ENCODE measurements at places on chromosomes 7 and 10. TPM values are rescaled to one million over a fixed set of nuclear protein-coding genes. Genes with fewer than 3 reads are reported as not detected.

GTPBP4 gene
- total RNA-seq = 53.5 TPM

PKD2L1 gene
- 0.16 TPM for total RNA-seq

PFKP gene
- total RNA-seq = 67.8 TPM

MOGAT3 gene
- total RNA-seq = not detected

EIF5AL1 gene
- total RNA-seq = 0.94 TPM

GIMAP7 gene
- total RNA-seq = 24.5 TPM

NKX2-3 gene
- total RNA-seq = not detected

PTPRZ1 gene
- total RNA-seq = 0.26 TPM

MAGI2 gene
- 25.3 TPM for total RNA-seq

CPA2 gene
- not detected for total RNA-seq

PDSS1 gene
- total RNA-seq = 8.8 TPM
